ENCODE measurements at places on chromosomes 1 and 21.

DNA sequence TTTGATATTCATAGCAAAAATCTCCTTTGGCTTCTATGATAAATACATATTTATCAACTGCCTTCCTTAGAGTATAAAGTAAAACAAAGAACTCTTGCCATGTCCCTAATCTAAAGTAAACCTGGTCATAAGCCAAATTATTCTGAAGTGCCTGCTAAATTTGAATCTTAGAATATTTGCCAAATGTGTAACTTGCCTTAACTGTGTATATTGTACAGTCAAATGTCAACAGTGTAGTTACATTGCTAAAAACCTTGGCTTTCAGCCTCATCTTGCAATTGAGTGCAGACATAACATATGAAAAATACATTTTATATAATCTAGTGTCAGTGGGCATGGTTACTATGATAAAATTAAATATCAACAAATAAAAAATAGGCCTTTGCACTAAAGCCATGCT, 583.4 kb upstream of the ADAMTS5 start:
- no peak for DNase-seq

- DNase-seq = no peak
Measured at GRCh38 chr21:29125191-29125590, 5.3 kb upstream of the MAP3K7CL start.

- DNase-seq = no peak
Measured at GRCh38 chr1:228314658-228315483, 91.8 kb downstream of the TRIM11 start.

DNA sequence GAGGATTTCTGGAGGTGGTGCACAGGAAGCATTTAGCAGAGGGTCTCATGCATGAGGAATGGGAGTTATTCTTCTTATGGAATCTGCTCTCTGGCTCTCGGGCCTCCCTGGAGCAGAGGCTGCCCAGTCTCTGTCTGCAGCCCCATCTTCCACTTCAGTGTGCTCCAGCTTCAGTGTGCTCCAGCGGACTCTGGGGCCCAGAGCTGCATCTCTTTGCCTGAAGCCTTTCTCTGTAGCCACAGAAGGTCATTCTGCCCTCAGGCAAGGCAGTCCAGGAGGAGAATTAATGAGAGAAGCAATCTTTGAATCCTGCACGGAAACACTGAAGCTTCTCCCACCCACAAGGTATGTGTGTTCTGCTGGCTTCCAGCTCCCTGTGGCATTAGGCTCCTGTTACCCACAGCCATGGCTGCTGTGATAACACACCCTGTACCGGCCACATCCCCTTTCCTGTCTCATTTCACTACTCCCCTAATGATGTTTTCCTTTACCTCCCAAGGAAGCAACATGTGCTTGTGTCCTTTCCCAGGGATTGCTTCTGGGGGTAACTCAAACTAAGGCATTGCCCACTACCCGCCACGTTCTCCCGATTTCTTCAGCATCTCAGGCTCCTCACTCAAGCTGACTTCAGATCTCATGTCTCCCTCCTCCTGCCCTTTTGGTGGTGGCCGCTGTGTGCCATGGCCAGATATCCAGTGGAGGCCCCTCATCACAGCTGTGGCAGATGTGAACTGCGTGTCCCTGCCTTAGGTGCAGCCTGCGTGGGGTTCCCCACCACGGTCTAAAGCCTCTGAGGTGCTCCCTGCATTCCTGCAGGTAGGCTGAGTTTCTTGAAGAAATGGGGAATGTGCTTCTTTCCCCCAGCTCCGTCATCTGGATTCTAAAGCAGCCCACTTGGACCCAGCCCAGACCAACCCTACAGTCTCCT, 181.2 kb upstream of the GALNT2 start:
- DNase-seq = no peak

DNA sequence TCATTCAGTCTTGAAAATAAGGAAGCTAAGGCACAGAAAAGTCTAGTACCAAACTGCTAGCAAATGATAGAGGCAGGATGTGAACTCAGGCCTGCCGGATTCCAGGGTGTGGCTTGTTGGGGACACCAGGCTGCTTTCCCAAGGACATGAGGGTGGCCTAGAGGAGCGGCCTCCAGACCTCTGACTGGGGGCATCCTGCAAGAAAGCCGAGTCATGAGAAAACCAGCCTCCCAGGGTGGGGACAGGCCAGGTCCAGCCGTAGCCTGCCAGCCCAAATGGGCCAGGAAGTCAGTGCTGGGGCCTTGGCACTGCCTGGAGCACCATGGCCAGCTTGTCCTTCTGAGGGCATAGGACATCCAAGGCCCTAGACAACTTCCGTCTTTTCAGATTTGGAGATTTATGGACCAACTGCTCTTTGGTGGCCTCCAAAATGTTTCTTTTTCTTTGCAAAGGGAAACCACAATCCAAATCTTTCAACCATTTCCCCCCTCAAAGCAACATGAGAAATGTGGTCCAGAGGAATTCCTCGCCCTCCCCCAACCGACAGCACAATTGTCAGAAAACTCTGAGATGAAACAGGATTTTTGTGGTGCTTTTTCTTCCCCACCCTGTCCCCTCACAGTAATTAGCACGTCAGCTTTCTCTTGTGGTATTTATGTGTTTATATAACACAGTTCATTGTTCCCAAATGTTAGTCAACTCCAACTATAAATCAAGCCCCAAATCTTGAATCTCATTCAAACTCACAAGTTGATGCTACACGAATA, 212.3 kb downstream of the KAZN start:
- DNase-seq = peak; percentile 50

DNA sequence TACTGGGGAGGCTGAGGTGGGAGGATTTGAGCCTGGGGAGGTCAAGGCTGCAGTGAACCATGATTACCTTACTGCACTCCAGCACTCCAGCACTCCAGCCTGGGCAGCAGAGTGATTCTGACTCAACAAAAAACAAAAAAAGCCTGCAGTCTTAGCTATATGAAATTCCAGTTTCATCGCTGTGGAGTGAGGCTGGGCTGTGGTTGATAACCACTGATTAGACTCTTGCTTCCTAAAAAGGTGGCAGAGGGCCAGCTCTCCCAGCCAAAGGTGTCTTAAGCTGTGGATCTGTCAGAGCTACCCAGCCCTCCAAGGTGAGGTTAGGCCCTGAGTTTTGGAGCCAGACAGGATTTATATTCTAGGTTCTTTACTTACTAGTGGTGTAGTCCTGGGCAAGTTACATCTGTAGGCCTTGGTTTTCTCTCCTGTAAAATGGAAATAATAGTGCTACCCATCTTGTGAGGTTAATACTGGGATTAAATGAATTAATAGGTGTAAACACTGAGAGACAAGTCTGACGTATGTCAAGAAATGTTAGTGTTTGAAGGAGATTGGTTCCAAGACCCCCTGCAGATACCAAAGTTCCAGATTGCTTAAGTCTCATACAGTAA, 35.9 kb downstream of the TMCC2 start:
- no peak for DNase-seq

All from GM04504 (cell line).